ENCODE measurements at places on chromosomes 1 and 21. TPM values are rescaled to one million over a fixed set of nuclear protein-coding genes. Genes with fewer than 3 reads are reported as not detected.

DNA sequence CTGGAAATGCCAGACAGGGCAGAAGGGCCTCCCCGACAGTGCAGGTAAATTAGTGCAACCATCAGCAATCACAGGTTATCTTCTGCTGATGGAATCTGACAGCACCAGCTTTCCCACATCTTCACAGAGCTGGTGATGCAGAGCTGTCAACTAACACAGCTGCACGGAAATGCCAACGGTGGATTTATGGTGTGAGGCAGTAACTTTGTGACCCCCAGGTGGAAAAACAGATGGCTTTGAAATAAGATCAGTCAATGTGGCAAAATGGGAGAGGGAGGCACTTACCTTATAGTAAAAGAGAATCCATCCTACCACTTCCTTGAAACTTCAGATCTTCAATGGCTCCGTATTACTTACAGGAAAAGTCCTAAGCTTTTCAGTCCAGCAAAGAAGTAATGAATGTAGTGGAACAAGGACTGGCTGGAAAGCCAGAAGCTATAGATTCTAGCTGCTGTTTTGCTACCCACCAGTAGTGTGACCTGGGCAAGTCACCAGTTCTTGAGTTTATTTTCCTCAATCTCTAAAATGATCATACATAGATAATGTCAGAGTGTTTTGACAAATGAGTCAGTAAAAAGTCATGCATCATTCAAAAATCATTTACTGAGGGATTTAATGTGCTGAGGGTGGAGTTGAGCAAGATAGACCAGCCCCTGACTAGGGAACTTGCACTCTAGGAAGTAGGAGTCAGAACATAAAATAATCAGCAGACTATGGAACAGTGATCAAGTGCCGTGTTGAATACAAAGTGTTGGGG lies 245.7 kb upstream of the JUN start:
- H3K36me3 ChIP-seq = no peaks in the 10 kb centered on the region
- no peak for DNase-seq
- H3K4me1 ChIP-seq = no peaks in the 10 kb centered on the region
- H3K4me3 ChIP-seq = no peak overlapping the region
- no peak overlapping the region for H3K27ac ChIP-seq
- no peaks in the 10 kb centered on the region for H3K27me3 ChIP-seq

Gene HSF2BP
- total RNA-seq = 0.66 TPM

- H3K4me1 ChIP-seq = no peaks in the 10 kb centered on the region
- H3K4me3 ChIP-seq = no peak overlapping the region
- no peaks in the 10 kb centered on the region for H3K36me3 ChIP-seq
- H3K27me3 ChIP-seq = no peaks in the 10 kb centered on the region
These were observed 25.2 kb upstream of the SELE start for GRCh38 chr1:169759038-169759437.

DNA sequence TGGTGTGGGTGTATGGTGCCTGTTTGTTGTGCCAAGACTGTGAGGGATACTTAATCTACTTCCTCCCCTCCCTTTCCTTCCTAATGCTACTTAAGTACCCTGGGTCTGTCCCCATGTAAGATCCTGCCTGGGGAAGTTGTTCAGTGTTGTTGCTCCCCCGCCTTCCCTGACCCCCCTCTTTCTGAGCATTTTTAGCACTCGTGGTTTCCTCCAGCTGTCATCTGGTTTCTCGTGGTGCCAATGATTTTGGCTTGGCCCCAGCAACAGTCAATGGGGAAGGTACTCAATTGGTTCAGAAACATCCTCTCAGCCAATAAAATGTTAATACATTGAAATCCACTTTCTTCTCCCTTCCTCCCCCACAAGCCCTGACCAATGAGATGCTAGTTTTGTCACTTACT lies 8.0 kb upstream of the B4GALT3 start:
- no peaks in the 10 kb centered on the region for H3K36me3 ChIP-seq
- H3K27ac ChIP-seq = peak overlapping the region; percentile 100

Gene CFHR1
- not detected for total RNA-seq

DNA sequence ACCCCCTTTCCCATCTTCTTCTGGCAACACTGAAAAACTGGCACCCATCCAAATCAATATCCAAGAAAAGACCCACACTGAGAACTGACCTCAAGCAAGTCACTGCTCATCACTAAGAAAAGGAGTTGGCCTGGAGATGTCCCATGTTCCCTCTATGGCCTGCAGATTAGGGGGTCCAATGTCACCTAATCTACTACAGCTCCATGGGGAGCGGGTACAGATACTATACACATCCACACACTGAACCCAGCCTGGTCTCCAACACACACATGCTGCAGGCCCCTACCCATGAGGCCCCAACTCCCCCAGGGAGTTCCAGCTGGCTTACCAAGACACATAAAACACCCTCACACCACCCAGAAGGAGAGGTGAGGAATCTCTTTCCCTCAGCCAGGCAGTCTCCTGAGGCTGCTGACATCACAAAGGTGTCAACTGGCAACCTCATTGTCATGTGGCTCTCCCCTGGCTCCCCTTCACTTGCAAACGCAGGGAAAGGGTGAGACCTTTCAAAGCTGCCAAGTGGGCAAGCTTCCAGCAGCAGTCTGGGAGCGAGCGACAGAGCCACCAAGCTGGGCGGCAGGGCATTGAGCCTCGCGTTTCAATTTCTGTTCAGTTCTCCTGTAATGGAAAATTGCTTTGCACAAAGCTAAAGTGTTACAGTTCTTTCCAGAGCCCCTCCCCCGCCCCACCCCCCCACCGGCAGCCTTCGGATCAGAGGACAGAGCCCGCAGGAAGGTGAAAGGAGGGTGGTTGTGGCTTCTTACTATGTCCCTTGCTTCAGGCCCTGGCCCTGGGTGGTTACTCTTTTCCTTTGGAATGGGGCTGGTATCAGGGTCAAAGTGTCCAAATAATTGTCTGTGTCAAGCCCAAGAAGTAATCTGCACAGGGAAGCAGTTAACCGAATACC lies at the start of gene LRRC52:
Gene LRRC52, plus strand, starts transcription at position 469 of the 907 bp plus-strand sequence. Its CDS starts 297 bp downstream, at position 766.
- DNase-seq = no peak
- H3K27me3 ChIP-seq = peaks cover 52% of the 10 kb centered on the region
- H3K36me3 ChIP-seq = no peaks in the 10 kb centered on the region
- no peak within 1 kb of the TSS for H3K4me3 ChIP-seq

DNA sequence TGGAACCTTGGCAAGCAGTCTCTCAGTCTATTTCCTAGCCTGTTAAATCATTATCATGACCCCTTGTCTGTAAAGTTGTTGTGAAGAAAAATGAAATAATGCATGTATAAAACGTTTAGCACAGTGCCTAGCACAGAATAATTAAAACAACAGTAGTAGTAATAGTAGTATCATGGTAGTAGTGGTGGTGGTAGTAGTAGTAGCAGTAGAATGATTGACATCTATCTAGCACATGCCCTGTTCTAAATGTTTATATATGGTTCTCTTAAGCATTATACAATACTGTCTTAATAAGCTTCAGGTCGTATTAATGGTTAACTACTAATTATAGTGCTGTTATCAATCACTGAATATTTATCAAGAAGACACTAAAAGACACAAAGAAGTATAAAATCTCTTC lies 46.7 kb downstream of the GPR3 start:
- H3K36me3 ChIP-seq = peaks cover 13% of the 10 kb centered on the region
- H3K4me1 ChIP-seq = peaks cover 25% of the 10 kb centered on the region
- H3K27ac ChIP-seq = peak overlapping the region; percentile 69
- DNase-seq = no peak
- H3K27me3 ChIP-seq = no peaks in the 10 kb centered on the region

GRCh38 chr1:7632176-7632575 lies 138.9 kb upstream of the VAMP3 start:
- no peak for DNase-seq
- H3K36me3 ChIP-seq = no peaks in the 10 kb centered on the region
- no peak overlapping the region for H3K27ac ChIP-seq
- no peaks in the 10 kb centered on the region for H3K4me1 ChIP-seq

DNA sequence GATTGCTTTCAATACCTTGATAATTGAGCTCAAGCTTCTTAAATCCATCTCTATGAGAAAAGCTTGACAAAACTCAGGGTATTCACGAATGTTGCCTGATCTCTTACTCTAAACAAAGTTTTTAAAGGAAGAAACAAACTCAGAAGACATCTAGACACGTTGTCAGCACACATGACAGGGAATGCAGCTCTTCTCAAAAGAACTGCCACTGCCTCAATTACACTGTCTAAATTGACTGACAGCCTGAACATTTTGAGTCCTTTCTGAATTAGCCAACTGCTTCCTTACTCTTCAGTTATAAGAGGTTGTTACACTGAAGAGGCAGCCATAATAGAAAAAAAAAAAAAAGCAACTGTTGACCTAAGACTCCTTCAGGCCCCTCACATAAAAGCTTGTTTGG lies 1646.7 kb upstream of the B3GALT2 start:
- H3K4me3 ChIP-seq = no peak overlapping the region
- H3K36me3 ChIP-seq = no peaks in the 10 kb centered on the region
- no peak for DNase-seq
- H3K27ac ChIP-seq = no peak overlapping the region

DNA sequence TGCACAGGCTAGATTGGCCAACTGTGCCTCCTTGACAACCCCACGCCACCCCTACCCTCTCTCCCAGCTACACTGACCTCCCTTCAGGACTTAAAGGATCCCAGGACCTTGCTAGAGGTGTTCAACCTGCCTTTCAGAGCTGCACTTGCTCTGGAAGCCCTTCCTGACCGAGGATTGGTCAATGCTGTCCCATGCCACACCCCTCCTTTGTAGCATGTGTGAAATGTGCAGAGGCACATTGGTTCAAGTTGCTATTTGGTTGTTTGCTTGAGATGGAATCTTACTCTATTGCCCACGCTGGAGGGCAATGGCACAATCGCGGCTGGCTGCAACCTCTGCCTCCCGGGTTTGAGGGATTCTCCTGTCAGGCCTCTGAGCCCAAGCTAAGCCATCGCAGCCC lies 21.8 kb downstream of the ACTA1 start:
- DNase-seq = no peak
- no peak overlapping the region for H3K27ac ChIP-seq
- H3K4me3 ChIP-seq = no peak overlapping the region
- no peaks in the 10 kb centered on the region for H3K36me3 ChIP-seq

Gene SERINC2
- total RNA-seq = not detected

Gene FMO4
- total RNA-seq = 4.8 TPM

- no peaks in the 10 kb centered on the region for H3K27me3 ChIP-seq
- H3K4me1 ChIP-seq = no peaks in the 10 kb centered on the region
- DNase-seq = no peak
These were observed 118.8 kb downstream of the RWDD3 start for GRCh38 chr1:95352767-95353166.

GRCh38 chr1:42844592-42845140 lies 1.7 kb upstream of the ZNF691 start:
- H3K36me3 ChIP-seq = peaks cover 6% of the 10 kb centered on the region
- no peak for DNase-seq
- peaks cover 37% of the 10 kb centered on the region for H3K4me1 ChIP-seq
- H3K4me3 ChIP-seq = no peak overlapping the region
- no peaks in the 10 kb centered on the region for H3K27me3 ChIP-seq

GRCh38 chr21:17900990-17901385 lies 81.8 kb upstream of the C21orf91 start:
- no peaks in the 10 kb centered on the region for H3K4me1 ChIP-seq
- H3K36me3 ChIP-seq = no peaks in the 10 kb centered on the region
- peaks cover 2% of the 10 kb centered on the region for H3K27me3 ChIP-seq
- H3K27ac ChIP-seq = no peak overlapping the region
- H3K4me3 ChIP-seq = no peak overlapping the region

GRCh38 chr1:22313321-22313720 lies 138.3 kb upstream of the ZBTB40 start:
- H3K4me1 ChIP-seq = no peaks in the 10 kb centered on the region
- H3K36me3 ChIP-seq = peaks cover 5% of the 10 kb centered on the region
- no peak overlapping the region for H3K4me3 ChIP-seq
- DNase-seq = no peak
- peaks cover 31% of the 10 kb centered on the region for H3K27me3 ChIP-seq

Gene AKR7A2
- total RNA-seq = 27.7 TPM

GRCh38 chr1:221279146-221279545 lies 399.9 kb downstream of the HLX start:
- H3K27me3 ChIP-seq = peaks cover 13% of the 10 kb centered on the region
- DNase-seq = no peak
- H3K36me3 ChIP-seq = no peaks in the 10 kb centered on the region
- H3K27ac ChIP-seq = no peak overlapping the region

- DNase-seq = no peak
- no peaks in the 10 kb centered on the region for H3K4me1 ChIP-seq
- H3K27me3 ChIP-seq = no peaks in the 10 kb centered on the region
- H3K27ac ChIP-seq = no peak overlapping the region
These were observed 7.3 kb downstream of the SLC1A7 start for GRCh38 chr1:53134961-53135734.

Gene TP73
- total RNA-seq = not detected
